ENCODE measurements at places on chromosomes 1 and 21.

DNA sequence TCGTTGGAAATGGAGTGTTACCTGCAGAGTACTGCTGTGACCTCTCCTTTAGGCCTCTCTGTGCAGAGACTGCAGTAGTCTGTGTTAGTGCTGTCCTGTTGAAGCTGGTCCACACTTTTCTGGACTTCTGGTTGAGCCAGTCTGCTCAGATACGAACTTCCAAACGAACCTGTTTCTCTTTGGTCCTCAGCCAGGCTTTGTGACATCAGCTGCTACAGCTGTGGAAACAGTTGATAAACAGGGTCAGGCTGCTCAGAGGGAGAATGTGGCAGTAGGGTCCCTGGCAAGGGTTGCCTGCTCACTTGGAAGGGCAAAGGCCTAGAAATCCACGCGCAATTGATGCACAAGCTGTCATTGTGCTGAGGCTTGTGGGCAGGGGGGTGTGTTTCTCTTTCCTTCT lies 98.8 kb downstream of the NOS1AP start:
- DNase-seq: no peak

GRCh38 chr21:34730756-34731445 lies 62.1 kb downstream of the CLIC6 start:
- no peak for DNase-seq

DNA sequence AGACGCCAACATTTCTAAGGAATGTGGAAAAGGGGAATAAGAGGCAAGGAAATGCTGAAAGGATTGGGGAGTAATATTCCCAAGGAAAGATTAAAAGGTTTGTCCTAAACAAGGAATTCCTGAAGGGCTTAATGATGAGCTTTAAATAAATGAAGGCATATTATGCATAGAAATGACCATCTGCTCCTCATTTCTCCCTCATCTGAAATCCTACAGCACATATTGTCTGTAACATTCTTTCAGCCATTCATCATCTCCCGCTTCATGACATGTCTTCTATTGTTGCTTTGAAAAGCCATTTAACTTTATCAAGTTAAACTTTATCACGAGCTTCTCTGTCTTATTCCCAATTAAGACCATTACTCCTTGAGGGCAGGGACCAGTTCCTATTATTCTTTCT lies 608.7 kb upstream of the PLXNA2 start:
- no peak for DNase-seq

DNA sequence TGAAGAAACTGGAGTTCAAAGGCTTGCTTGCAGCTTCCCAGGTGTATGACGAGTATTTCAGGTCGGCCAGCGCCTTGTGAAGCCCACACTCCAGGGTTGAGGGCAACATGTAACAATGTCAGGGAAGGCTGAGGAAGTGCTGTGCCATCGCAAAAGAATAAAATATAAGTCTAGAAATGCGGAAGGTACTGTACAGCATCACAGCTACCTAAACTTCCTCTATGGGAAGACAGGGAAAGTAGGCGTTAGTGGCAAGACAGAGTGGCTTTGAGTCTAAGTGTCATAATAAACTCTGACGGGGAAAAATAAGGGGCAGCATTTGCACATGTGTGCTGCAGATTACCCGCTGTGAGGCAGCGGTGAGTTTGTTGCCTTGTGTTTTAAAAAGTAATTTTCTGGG lies 28.9 kb downstream of the DOP1B start:
- DNase-seq: no peak

GRCh38 chr1:1664941-1665814 lies 6.4 kb upstream of the CDK11B start:
- DNase-seq: no peak

DNA sequence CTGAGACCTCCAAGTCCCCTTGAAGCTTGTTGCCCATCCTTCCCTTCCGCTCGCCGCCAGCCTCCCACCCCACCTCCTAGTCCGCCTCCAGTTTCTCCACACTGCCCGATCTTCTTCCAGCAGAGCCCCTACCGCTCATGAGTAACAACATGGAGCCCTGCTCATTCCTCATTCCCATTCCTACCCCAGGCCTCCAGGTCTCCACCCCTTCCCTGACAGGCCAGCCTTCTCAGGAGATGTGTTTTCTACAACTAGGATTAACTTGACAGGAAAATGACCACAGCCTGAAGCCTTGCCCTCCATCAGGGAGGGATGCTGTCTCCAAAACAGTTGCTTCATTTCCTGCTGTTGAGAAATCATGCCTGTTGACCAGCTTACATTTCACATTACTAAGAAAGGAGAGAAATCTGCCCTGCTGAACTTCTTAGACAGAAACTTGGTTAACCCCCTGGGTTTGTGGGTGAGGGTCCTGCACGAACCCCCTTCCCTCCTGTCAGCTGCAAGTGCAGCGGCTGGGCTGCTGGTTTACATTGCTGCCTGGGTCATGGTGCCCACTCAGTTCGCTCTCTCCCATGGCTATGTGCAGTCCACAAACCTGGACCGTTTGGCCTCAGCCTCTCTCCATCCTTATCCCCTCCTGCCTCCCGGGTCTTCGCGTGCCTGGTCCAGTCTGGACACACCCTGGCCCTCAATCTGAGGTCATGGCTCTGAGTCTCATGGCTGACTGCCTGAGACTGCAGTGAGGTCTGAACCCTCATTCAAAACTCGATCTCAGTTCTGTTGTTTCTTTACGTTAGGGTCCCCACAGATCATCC lies 16.1 kb upstream of the CHI3L1 start:
- no peak for DNase-seq

GRCh38 chr1:4137621-4138415 lies 237.7 kb upstream of the C1orf174 start:
- DNase-seq: no peak

DNA sequence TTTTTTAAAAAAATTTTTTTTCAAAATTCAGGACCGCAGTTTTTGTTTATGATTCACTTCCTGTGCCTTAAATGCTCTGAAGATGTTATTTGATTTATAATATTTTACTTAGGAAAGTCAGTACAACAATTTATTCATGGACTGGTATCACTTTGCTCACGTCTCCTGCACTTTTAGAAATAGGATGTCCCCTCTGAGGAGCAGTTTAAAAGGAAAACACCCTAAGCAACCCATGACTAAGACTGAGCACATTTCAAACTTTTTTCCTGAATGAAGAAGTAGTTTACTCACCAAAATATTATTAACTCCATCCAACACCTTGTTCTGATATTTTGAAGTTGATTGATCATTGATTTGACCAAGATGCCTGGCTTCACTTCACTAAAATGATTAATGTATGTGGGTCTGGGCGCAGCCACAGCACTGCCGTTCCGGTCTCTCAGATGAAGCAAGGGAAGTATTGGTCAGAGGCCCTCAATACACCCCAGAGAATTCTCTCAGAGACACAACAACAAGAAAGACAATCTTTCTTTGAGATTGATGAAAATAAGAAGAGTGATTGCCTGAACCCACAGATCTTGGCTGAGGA lies 223.9 kb downstream of the TGFB2 start:
- DNase-seq: no peak

- DNase-seq: no peak
Observed at GRCh38 chr1:7824701-7825100, 28.2 kb downstream of the UTS2 start.

GRCh38 chr1:93692026-93692425 lies 10.4 kb upstream of the BCAR3 start:
- DNase-seq: no peak

- no peak for DNase-seq
Observed at GRCh38 chr1:181087400-181087901, 1.0 kb upstream of the IER5 start.

DNA sequence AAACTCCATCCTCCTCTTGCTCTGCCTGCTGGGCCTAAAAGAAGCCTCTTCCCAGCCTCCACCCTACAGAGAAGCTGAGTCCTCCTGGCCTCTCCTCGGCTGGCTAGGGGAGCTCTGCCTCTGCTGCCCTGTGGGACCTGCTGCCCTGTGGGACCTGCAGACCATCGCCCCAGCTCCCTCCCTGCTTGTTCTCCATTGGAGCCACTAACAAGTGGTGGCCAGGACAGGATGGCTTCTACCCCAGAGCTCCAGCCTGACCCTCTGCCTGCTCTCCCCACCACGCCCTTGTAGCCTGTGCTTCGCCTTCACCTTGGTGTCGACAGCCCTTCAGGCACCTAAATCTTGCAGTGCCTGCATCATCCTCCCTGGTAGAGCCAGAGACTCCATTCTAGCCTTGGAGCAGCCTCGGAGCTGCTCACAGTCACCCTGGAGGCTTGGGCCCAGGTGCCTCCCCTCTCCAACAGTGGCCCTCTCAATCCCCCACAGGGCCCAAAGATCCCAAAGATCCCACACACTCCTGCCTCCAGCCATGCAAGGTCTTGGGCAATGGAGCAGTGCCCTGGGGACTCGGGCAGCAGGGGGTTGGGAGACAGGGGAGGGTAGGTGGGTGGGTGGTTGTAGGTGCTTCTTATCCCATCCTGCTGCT lies 3.0 kb downstream of the EPS8L3 start:
- DNase-seq: no peak

GRCh38 chr1:109792056-109792831 lies 28.5 kb upstream of the EPS8L3 start:
- DNase-seq: no peak

GRCh38 chr1:234500269-234500668 lies 21.3 kb upstream of the TARBP1 start:
- no peak for DNase-seq

GRCh38 chr1:19771350-19771749 lies 28.4 kb downstream of the TMCO4 start:
- no peak for DNase-seq

DNA sequence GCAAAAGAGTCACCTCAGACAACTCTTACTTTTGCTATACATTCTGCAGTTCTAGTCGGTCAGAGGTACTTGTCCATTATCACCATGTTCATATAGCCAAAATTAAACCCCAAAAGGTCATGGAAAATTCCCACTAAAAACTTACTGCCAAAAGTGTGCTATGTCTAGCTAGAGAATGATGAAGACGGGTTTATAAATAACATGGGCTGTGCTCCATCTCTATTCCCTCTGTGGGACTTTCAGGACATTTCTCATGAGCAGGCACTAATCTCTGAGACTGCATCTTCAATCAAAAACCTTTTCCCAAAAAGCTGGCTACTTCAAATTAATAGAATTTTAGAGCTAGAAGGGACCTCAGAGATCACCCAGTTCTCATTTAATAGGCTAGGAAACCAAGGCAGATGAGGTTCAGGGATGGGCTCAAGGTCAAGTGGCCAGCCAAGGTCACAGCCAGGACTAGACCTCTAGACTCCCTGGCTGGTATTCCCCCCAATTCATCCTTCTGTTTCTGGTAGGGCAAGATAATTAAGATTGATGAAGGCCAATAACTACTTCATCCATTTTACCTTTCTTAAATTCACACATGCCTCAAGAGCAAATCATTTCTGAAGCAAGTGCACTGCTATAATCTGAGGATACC lies 21.0 kb upstream of the MOB3C start:
- no peak for DNase-seq

GRCh38 chr21:21028275-21028820 lies 30.1 kb downstream of the NCAM2 start:
- no peak for DNase-seq

GRCh38 chr1:200245473-200245872 lies 164.4 kb downstream of the ZNF281 start:
- no peak for DNase-seq

- no peak for DNase-seq
Observed at GRCh38 chr21:37622755-37623154, 256.2 kb downstream of the DYRK1A start.

DNA sequence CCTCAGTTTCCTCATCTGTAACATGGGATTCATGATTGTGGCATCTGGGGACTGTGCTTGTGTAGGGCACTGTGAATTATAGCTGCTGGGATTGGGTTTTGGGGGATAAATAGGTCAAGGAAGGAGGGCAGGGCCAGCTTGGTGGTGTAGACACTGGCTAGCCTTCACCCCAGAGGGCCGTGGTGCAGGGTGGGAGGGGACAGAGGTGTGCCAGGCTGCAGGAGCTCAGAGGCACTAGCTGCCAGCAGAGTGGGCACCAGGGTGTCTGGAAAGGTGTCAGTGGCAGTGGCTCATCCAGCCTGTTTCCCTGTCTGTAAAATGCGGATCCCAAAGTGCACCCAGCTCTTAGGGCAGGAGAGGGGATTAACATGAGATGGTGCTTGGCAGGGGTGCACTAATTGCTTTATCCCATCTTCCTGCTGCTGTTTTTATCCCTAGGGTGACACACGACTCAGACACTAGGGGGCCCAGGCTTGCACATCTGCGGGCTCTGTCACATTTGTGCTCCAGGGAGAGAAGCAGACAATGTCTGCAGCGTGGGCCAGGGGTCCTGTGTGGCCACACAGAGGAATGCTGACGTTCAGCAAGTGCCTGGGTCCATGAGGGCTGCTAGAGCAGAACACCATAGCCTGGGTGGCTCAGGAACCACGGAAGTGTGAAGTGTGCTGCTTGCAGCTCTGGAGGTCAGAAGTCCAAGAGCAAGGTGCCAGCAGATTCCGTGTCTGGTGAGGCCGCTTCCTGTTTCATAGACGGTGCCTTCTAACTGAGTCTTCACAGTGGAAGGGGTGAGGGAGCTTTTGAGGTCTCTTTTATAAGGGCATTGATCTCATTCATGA lies 19.3 kb downstream of the OBSCN start:
- DNase-seq: no peak

GRCh38 chr1:28580722-28581530 lies 11.1 kb upstream of the RAB42 start:
- peak; percentile 40 for DNase-seq

GRCh38 chr1:87204921-87205320 lies 123.8 kb upstream of the LMO4 start:
- no peak for DNase-seq

DNA sequence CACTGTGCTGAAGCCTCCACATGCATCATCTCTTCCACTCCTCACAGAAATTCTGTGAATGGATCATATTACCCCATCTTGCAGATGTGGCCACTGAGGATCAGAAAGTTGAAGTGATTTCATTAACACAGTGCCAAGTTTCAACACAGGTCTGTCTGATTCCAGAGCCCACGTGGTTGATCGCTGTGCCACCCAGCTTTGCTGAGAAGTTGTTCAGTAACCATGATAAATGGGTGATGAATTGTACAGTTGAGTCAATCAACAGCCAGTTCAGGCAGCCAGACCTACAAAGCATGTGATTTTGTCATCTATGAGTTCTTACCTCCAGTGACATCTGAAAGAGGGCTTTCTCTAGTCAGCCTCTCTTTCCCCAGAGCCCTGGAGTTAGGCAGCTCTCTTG lies 61.8 kb upstream of the GRHL3 start:
- no peak for DNase-seq

DNA sequence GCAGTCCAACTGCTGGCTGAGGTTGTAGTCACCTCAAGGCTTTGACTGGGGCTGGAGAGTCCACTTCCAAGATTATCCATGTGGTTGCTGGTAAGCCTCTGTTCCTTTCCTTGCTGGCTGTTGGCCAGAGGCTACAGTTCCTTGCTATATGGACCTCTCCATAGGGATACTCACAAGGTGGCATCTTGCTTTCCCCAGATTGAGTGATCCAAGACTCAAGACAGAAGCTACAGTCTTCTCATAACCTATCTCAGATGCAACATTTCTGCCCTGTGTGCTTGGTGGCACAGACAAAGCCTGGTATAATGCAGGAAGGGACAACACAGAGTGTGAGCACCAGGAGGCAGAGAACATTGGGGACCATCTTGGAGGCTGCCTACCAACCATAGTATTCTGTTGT lies 111.8 kb downstream of the FNBP1L start:
- DNase-seq: no peak

DNA sequence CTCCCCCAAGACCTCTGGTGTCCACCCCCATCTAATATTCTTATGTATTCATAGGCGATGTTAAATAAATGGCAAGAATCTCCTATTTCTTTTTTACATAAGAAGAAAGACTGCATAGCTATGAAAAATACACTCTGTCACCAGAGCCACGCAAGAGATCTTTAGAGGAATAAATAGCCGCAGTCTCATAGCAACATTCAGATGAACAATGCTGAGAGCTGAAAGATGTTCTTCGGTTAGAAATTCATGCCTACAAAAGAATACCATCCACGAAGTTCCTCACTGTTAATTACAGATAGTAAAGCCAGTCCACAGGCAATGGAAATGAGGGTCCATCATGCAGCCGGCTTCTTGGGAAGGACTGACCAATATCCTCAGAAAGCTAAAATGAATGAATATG lies 76.0 kb upstream of the SOD1 start:
- DNase-seq: no peak

Measured in stimulated activated CD4-positive, alpha-beta T cell treated with anti-CD3 and anti-CD28 coated beads, TNF-alpha, amount 100 ng/mL, for 24 hours (primary cell).